CD8-positive, alpha-beta memory T cell (primary cell): ENCODE measurements at places on chromosomes 16 and 17.
A peak's percentile ranks its signal among the peaks of the same experiment; 100 is the strongest.

- DNase-seq = no peak
Measured at GRCh38 chr16:72962347-72962746, 85.6 kb downstream of the ZFHX3 start.

GRCh38 chr17:38563362-38564253 is 42.1 kb downstream of the SRCIN1 start:
- no peak for DNase-seq

DNA sequence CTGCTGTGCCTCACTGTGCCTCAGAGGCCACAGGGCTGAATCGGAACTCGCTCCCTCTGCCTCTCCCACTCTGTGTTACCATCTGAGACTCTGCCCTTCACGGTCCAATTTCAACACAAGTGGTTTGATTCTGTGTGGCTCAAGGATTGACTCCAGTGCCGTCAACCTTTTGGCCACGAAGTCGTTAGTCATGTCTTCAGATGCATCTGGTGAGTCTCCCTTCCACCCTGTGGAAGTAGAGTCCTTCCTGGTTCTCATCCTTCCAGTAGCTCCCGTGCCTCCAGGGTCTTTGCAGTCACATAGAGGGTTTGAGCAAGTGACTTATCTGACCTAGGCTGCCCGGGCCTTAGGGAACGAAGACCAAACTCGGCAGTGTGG is 51.2 kb downstream of the PGS1 start:
- DNase-seq = no peak

DNA sequence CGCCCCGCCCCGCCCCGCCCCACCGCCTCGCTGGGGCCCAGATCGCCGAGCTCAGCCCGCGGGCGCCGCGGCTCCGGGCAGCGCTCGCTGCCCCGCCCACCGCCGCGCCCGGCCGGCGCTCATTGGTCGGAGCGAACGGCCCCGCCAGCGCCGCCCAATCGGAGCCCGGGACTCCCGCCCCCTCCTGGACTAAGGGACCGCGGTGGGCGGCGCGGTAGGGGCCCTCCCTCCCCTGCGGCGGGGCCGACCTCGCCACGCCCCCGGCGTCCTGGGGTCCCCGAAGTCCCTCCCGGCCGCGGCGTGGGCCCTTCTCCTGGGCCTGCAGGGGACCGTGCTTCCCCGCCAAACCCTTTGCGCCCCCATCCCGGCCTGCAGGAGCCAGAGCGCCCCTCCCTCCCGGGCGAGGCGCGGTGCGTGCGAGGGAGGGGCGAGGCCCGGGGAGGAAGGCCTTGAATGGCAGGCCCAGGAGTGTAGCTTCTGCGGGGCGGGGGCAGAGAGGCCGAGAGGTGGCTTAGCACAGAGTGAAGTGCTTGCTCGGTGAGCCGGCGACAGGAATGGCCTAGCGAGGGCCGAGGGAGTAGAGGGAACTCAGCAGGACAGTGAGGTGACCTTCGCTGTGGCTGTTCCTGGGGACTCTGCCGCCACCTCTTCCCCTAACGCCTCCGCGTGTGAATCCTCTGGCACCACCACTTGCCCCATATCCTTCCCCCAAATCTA is at the start of gene CAMKK1:
TSS of gene CAMKK1 (minus strand) at position 51 of the 717 bp plus-strand sequence. CDS start 7,366 bp downstream, outside the sequence.
- peak; percentile 87 for DNase-seq

GRCh38 chr17:79023886-79024771 is at the start of gene C1QTNF1:
Gene C1QTNF1, plus strand, starts transcription at chr17:79024169. Its CDS starts 19,800 bp downstream, at chr17:79043969.
- peak; percentile 35 for DNase-seq

DNA sequence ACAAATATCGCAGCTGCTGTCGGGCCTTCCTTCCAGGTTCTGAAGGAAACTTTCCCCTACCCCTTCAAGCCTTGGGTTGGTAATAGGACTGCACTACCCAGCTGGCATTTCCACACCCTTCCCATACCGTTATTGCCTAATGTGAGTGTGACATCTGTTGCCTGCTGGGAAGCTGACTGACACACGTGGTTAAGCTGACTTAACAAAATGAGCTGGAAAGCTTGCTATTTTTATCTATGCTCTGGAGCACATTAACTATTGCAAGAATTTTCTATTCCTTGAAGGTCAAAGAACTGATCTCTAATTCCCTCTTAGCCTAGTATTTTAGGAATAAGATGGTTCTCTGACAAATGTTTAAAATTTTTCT is 79.5 kb downstream of the PMP22 start:
- DNase-seq = no peak

DNA sequence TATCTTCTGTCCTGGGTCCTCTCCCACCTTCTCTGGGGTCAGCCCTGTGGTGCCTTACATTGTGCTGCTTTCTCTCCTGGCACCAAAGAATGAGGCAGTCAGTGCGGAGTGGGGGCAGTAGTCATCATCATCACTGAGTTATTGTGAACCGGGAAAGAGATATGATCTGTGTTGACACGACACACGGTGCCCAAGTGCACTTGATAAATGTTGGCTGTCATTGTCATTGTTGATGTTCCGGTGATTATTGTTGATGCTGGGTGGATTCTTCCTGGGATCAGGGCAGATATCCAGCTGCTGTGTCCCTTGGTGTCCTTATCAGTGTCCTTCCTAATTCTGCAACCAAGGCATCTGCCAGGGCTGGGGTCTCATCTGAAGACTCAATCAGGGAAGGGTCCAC is 121.7 kb downstream of the ABCC6 start:
- DNase-seq = no peak

DNA sequence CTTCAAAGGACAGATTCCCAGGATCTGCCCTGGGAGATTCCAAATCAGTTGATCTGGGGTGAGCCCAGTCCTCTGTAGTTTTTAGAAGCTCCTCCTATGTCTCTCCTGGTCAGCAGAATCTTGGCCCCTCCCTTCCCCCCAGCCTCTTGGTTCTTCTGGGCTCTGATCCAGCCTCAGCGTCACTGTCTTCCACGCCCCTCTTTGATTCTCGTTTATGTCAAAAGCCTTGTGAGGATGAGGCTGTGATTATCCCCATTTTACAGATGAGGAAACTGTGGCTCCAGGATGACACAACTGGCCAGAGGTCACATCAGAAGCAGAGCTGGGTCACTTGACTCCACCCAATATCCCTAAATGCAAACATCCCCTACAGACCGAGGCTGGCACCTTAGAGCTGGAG is 840 bp upstream of the CDH5 start:
- DNase-seq = no peak

DNA sequence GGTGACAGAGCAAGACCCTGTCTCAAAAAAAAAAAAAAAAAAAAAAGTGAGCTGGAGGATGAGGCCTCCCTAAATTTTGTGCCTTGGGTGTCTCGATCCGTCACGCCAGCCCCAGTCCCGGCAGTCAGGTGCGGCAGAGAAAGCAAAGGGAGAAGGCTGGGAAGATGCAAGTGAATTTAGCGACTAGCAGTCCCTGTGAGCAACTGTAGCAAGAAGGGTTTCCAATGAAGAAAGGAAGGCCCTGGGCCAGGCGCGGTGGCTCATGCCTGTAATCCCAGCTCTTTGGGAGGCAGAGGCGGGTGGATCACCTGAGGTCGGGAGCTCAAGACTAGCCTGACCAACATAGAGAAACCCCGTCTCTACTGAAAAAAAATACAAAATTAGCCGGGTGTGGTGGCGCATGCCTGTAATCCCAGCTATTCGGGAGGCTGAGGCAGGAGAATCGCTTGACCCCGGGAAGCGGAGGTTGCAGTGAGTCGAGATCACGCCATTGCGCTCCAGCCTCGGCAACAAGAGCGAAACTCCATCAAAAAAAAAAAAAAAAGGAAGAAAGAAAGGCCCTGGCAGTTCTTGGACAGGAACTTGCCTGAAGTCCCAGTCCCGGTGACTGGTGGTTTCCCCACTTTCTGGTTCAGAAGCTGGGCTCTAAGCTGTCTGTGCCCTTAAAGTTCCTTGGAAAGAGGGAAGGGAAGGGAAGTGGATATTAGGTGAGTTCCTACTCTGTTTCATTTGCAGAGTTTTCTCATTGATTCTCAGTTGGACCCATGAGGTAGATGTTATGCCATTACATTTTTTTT is 1.8 kb upstream of the QPRT start:
- DNase-seq = no peak

GRCh38 chr16:68031951-68032350 is 8.9 kb downstream of the DUS2 start:
- no peak for DNase-seq

DNA sequence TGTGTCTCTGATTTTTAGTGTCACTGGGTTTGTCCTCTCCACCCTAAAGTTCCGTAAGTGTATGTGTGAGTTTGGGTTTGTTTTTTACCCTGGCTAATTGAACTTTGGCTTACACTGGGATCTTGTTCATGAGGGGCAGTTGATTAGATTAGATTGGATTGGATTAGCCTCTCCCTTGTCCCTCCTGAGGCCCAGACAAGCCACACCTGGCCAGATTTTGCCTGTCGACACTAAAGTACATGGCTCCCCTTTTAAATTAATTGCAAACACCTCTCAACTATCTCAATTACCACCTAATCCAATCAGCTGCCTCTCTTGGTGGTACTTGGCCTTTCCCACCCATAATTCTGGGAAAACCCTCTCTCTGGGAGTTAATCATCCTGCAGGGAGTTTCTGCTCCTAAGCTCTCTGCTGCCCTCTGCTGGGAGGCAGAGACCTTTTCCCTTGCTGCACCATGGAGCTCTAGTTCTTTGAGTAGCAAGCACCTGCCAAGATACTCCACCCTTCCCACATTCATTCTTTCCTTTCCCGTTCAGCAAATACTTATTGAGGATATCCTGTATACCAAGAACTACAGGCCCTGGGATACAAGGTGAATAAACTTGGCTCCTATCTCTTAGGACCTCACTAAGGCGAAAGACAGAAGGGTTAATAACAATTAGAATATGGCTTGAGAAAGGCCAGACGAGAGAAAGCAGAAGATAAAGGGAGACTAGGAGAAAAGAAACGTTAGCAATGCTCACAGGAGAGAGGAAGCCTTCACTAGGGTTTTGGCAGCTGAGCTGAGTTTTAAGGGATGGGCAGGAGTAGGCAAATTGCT is 60.0 kb upstream of the MPHOSPH6 start:
- DNase-seq = peak; percentile 25

- DNase-seq = no peak
Measured at GRCh38 chr17:40097931-40098845, 2.2 kb downstream of the NR1D1 start.

DNA sequence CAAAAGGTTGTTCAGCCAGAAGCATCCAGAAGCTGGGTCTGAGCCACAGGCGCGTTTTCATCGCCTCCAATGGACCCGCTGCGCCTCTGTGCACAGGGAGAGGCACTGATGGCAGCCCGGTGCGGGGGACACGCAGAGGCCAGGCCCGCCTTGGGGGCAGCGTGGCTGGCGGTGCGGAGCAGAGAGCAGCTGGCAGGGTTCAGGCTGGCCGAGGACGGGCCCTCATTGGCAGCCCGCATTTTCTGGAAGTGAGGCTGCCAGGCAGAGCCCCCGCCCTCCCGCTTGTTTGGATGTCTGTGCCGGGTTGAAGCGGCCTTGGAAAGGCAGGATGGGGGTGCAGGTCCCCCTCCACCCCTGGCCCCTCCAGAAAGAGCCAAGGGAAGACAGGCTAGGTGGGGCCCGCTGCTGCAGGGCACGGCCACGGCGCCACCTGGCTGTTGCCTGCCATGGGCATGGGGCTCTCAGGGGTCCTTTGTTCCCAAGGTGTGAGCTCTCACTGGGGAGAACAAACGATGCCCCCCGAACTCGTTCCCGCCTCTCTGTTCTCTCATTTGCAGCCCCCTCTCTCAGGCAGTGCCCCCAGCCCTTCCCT is 18.8 kb downstream of the GSE1 start:
- DNase-seq = no peak

- DNase-seq = no peak
Measured at GRCh38 chr16:10114409-10114808, 67.8 kb downstream of the GRIN2A start.

DNA sequence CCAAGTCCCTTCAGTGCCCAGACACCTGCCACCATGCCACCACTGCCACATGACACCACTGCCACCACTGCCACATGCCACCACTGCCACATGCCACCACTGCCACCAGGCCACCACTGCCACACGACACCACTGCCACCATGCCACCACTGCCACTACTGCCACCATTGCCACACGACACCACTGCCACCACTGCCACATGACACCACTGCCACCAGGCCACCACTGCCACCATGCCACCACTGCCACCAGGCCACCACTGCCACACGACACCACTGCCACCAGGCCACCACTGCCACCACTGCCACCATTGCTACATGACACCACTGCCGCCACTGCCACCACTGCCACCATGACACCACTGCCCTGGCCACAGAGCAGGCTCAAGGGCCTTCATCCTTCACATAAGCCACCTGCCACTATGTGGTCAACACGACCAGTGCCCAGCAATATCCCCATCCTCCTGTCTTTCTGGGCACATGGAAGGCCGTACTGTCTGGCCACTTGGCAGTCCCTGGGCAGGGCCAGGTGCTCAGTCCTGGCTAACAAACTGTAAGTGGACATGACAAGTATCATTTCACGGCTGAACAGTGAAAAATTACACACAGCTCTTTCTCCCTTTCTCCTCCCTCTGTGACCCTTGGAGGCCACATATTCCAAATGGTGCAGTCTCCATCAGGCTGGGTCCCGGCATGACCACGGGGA is 33.1 kb downstream of the ABR start:
- no peak for DNase-seq

- peak; percentile 82 for DNase-seq
Measured at GRCh38 chr17:35879773-35880654, at the start of gene CCL5. Gene CCL5, minus strand, starts transcription at chr17:35880360.

GRCh38 chr17:80491478-80492342 is 15.3 kb upstream of the NPTX1 start:
- no peak for DNase-seq

- no peak for DNase-seq
Measured at GRCh38 chr16:78659668-78660217, 560.3 kb downstream of the WWOX start.

DNA sequence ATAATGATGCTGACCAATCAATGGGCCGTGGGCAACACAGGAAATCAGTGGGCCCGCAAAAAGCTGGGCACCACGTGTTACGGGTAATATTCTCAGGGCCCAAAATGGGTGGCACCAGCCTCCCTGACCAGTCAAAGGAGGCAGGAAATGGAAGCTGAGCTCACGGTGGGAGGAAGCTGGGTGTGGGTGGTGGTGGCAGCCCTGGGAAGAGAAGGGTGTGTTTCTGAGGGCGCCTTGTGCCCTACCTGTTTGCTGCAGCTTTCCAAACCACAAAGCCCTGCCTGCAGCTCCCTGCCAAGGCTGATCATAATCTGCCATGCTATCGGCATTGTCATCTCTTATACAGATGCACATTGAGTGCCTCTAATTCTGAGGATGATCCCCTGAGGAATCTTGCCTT is 457.9 kb downstream of the SLC39A11 start:
- DNase-seq = no peak
